Pulmonary artery endothelial cell (primary cell): ENCODE measurements at places on chromosomes 2 and 18. TPM values are rescaled to one million over a fixed set of nuclear protein-coding genes. Genes with fewer than 3 reads are reported as not detected.

The SSB gene
- 115 and 146 TPM in 2 replicates for total RNA-seq

The CHRNG gene
- not detected in 2 replicates for total RNA-seq

- no peak for DNase-seq
Measured at GRCh38 chr18:62413206-62413605, 88.1 kb downstream of the TNFRSF11A start.

GRCh38 chr2:182207049-182207746 lies 219.6 kb downstream of the PDE1A start:
- DNase-seq: no peak

GRCh38 chr2:120764492-120764891 lies 28.8 kb downstream of the GLI2 start:
- DNase-seq: no peak

DNA sequence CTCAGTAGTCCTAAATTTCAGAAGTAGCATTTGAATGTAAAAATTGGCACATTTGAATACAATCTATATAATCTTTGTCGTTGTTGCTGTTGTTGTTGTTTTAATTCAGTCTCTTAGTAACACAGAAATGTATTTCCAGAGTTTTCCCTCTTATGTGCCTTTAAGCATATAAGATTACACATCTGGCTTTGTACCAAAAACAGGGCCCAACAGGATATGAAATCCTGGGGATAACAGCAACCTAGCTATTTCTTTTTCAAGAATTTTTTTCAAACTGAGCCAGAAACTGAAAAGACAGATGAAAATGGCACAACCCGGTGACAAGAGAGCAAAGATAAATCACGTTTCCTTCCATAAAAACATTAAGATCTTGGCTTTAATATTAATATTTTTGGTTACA lies 906.7 kb downstream of the NRXN1 start:
- no peak for DNase-seq
